ENCODE measurements at places on chromosomes 12 and 14. TPM values are rescaled to one million over a fixed set of nuclear protein-coding genes. Genes with fewer than 3 reads are reported as not detected.
A peak's percentile ranks its signal among the peaks of the same experiment; 100 is the strongest.

- DNase-seq = peak; percentile 65
Measured at GRCh38 chr14:96502621-96503305, 581 bp downstream of the PAPOLA start.

- no peak for DNase-seq
Measured at GRCh38 chr12:49368240-49368600, 958 bp downstream of the SPATS2 start.

DNA sequence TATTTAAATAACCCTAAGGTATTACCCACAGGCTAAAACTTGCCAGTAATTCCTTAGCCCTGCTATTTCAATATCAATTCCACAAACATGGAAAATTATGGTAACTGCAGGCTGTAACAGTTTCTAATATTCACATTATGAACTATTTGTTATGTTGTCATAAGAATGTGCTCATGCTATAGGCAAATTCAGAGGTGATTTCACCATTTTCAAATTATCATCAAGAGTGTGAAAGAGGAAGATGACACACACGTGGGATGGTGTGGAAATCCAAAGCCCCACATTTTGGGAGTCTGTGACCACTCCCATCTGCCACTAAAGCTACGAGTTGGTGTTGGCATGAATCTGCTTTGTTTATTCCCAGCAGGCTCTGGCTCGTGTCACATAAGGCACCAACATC lies 5.9 kb upstream of the MYO1A start:
- no peak for DNase-seq

- DNase-seq = no peak
Measured at GRCh38 chr12:95582230-95583058, 31.2 kb upstream of the USP44 start.

The PLXNC1 gene
- 10.3 TPM for total RNA-seq
